Urinary bladder (tissue), 4 donors: ENCODE measurements at places on chromosomes 6 and 20. TPM values are rescaled to one million over a fixed set of nuclear protein-coding genes. Genes with fewer than 3 reads are reported as not detected.

DNA sequence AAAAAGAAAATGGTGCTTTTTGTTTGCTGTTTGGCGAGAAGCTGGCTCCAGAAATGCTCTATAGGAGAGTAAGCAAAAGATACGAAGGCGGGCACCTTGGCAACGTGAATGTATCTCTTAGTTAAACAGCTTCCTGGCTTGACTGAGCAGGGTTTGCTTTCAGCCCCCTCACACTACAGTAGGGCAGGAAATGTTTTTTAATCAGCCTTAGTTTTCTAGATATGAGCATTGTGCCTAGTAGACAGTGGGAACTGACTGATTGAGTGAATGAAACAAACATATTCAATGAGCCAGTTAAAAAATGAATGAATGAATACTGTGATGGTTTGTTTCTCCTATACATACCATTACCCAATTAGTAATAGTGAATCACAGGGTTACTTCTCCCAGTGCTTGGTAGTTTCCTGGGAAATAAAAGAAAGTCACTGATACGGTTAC is 19.9 kb downstream of the CAP2 start:
- DNase-seq = no peak

- DNase-seq = no peak
Observed at GRCh38 chr6:128413291-128413690, 107.1 kb downstream of the PTPRK start.

GRCh38 chr6:101626269-101626668 is 232.8 kb downstream of the GRIK2 start:
- DNase-seq = no peak

GRCh38 chr6:43125555-43125954 is 45.5 kb upstream of the SRF start:
- no peak for DNase-seq

GRCh38 chr20:19901226-19901625 is 115.9 kb upstream of the NAA20 start:
- no peak for DNase-seq

GRCh38 chr6:110859335-110859792 is 15.2 kb upstream of the AMD1 start:
- DNase-seq = no peak

GRCh38 chr6:75546381-75546780 is 52.8 kb upstream of the FILIP1 start:
- no peak for DNase-seq

GRCh38 chr6:84027340-84028181 is 6.0 kb upstream of the MRAP2 start:
- no peak for DNase-seq

DNA sequence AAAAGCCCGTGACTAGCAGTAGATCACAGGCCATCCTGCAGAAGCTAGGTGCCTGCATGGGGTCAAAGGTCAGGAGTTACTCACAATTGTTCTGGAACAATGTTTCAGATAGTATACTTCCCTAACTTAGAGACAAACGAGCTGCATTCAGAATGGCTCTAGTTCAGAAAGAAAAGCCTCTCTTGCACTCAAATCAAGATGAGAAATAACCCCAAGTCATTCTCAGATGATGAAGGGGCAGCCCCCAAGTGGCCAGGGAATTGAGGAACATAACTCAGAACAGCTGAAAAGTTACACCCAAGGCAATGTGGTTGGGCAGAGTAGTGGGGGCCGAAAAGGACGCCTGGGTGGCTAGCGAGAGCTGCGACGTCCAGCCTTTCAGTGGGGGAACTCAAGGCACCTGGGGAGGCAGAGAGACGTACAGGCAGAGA is 27.8 kb downstream of the FYN start:
- DNase-seq = no peak

GRCh38 chr20:38864662-38865061 is 59.2 kb downstream of the PPP1R16B start:
- no peak for DNase-seq

- DNase-seq = no peak
Observed at GRCh38 chr20:5119143-5119434, 669 bp downstream of the PCNA start.

- no peak for DNase-seq
Observed at GRCh38 chr6:30264743-30265142, 51.5 kb upstream of the TRIM26 start.

- DNase-seq = no peak
Observed at GRCh38 chr20:62531046-62531838, 55.4 kb upstream of the GATA5 start.

GRCh38 chr6:169251822-169252504 is 1.7 kb downstream of the THBS2 start:
- no peak for DNase-seq

DNA sequence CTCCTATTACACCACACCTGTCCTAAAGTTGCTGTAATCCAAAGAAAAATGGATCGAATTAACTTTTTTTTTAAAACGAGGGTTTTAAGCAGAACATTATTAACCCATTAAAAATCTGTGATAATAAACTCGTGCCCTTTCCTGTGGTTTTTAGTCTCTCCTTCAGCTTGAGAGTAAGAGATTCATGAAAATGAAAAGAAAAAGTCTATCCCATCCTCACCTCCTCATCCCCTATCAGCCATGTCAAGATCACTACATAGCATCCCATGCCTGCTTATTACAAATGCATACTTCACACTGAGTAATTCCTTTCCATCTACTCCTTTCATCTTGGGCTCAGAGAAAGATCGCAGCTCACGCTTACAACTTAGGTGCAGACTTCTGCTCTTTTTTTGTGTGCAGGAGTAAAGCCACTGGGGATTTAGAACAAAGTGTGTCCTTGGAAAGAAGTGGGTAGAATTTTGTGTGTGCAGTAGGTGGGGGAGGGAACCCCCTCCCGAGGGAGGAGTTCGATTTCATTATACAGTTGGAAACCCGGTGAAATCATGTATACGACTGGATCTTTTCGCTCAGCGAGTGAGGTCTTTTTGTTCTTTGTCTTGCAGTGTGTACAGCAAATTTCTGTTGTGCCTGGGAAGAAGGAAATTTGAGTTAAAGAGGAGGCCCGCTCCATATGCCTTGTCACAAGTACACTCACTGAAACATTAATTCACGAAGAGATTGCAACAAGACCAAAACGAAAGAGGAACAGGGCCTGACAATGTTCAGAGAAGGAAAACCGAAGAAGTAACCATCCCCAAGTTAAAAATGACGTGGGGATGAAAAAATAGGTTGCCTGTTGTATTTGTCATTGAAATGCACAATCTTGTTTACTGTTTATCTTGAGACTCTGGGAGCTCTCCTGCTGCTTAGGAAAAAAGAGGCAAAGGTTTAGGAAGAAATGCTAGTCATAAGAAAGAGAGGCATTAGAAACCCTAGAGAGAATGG is 146.5 kb upstream of the ZNF217 start:
- peak; percentile 18 for DNase-seq

DNA sequence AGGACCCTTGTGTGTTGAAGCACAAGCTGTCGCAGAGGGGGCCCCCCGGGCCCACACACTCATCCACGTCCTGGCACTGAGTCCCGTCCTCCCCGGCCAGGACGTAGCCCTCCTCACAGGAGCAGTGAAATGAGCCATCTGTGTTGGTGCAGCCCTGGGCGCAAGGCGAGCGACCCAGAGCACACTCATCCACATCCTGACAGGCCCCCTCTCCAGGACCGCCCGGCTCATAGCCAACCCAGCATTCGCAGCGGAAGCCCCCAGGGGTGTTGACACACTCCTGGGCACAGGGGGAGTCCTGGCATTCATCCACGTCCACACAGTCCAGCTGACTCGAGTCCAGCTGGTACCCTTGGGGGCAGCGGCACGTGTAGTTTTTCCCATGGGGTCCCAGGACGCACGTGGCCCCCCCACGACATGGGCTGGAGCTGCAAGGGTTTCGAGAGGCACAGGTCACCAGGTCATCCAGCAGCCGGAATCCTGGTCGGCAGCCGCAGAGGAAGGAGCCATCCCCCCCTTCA is 1.2 kb downstream of the CD93 start:
- DNase-seq = no peak

DNA sequence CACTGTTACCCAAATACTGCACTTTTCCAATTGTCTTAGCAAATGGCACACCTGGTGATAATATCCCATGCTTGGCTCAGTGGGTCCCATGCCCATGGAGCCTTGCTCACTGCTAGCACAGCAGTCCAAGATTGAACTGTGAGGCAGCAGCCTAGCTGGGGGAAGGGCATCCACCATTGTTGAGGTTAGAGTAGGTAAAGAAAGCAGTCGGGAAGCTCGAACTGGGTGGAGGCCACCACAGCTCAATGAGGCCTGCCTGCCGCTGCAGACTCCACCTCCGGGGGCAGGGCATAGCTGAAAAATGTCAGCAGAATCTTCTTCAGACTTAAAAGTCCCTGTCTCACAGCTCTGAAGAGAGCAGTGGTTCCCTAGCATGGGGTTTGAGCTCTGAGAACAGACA is 9.2 kb upstream of the CST2 start:
- DNase-seq = no peak

- no peak for DNase-seq
Observed at GRCh38 chr6:116596815-116597214, 19.5 kb upstream of the RSPH4A start.

DNA sequence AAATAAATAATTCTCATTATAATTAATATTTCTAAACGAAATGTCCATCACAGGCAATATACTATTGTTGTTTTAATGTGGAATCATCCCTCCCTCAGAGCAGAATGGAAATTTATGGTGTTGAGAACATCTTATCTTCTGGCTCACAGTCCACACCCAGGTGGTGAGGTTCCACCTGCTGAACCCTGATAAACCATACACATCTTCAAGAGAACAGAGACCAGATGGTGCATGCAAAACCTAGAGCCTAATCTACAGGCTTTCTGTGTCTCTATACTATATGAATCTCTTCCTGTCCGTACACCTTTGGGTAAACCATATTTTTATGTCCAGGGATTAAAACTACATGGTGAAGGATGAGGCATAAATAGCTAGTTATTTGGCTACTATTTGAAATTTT is 52.3 kb upstream of the UFL1 start:
- no peak for DNase-seq

- no peak for DNase-seq
Observed at GRCh38 chr6:89221971-89222711, 5.0 kb upstream of the GABRR1 start.

- peak; percentile 23 for DNase-seq
Observed at GRCh38 chr6:8435845-8436168, 462 bp upstream of the SLC35B3 start.

GRCh38 chr6:109393886-109394281 is 11.6 kb upstream of the CD164 start:
- no peak for DNase-seq

DNA sequence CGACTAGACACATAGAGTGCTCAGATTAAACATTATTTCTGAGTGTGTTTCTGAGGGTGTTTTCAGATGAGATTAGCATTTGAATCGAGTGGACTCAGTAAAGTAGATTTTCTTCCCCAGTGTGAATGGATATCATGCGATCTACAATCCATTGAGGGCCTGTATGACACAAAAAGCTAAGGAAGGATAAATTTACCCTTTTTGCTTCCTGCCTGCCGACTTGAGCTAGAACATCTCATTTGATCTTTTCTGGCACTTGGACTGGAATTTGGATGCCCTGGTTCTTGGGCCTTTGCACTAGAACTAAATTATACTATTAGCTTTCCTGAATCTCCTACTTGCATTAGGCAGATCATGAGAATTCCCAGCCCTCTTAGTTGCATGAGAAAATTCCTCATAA is 675.8 kb downstream of the DOK5 start:
- no peak for DNase-seq

DNA sequence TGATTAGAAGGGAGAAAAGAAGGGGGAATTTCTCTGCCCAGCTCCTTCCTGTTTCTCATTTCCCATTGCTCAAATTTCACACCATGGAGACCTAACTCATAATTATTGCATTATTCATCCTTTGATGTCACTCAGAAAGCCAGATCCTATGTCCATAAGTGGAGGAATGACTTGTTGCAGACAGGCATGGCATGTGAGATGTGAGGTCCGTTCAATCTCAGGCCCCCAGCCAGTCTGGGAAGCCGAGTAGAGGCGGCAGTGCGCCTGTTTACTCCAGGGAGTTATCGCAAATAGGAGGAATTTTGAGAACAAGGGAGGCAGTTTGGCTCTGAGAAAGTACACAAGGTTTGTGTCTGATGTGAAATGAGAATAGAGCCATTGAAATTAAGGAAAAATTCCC is 26.9 kb upstream of the MOCS1 start:
- DNase-seq = no peak

GRCh38 chr6:57248311-57248895 is 26.3 kb upstream of the RAB23 start:
- no peak for DNase-seq

DNA sequence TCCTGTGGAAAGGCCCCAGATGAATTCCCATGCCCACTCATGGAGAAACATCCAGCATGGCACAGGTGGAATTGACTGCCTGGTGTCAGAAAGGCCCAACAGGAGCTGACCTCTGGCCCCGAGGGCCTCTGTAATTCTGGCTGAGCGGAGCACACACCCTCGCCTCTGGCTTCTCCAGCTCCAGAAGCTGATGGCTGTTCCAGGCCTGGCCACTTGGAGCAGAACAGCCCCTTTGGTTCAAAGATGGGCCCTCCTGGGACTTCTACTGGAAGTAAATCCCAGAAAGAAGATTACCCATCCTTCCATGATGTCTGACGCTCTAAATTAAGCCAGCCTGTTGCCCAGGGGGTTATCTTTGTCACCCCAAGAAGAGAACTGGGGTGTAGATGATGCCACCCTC is 275.1 kb upstream of the CDH4 start:
- DNase-seq = no peak

- DNase-seq = no peak
Observed at GRCh38 chr20:48735112-48735511, 92.7 kb downstream of the PREX1 start.

DNA sequence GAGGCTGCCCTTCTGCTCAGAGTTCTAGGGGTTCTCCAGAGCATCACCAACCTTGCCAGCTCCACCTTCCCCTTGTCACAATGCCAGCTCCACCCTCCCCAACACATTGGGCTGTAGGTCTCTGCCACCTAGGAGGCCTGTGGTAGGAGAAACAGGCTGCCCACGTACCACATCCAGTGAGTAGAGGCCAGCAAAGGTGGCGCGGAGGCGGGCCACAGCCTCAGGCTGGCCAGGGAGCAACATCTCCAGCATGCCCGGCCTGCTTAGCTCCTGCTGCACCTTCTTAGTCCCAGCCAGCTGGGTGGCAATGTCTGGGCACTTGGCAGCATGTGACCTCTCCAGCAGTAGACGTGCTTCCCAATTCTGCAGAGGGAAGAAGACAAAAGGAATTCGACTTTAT is 23.8 kb downstream of the GSS start:
- DNase-seq = no peak

PSMB9 gene
- 6.7 TPM for total RNA-seq

PPARD gene
- total RNA-seq = 5.8 TPM

DDX43 gene
- 0.42 TPM for total RNA-seq

EFHC1 gene
- total RNA-seq = 51.2 TPM

CYP24A1 gene
- 2.6 TPM for total RNA-seq

NHLRC1 gene
- 2.4 TPM for total RNA-seq

IRF4 gene
- total RNA-seq = 2.0 TPM

HSF2 gene
- total RNA-seq = 39.9 TPM

NHSL1 gene
- total RNA-seq = 19.5 TPM

HTR1E gene
- 0.26 TPM for total RNA-seq

SLC17A2 gene
- 0.11 TPM for total RNA-seq
